Heart left ventricle (tissue), 16 donors: ENCODE measurements at places on chromosomes 16 and 17. TPM values are rescaled to one million over a fixed set of nuclear protein-coding genes. Genes with fewer than 3 reads are reported as not detected.
A peak's percentile ranks its signal among the peaks of the same experiment; 100 is the strongest.

Gene PIK3R5
- total RNA-seq: 2.9 TPM

Gene KRTAP4-4
- total RNA-seq: not detected

Gene SF3B3
- 196 TPM for total RNA-seq

Gene MED31
- total RNA-seq: 13.7 TPM

- H3K4me3 ChIP-seq: no peak overlapping the region
- H3K36me3 ChIP-seq: no peaks in the 10 kb centered on the region
- H3K4me1 ChIP-seq: no peaks in the 10 kb centered on the region
These were observed 87.5 kb upstream of the SOX9 start for GRCh38 chr17:72033334-72033733.

DNA sequence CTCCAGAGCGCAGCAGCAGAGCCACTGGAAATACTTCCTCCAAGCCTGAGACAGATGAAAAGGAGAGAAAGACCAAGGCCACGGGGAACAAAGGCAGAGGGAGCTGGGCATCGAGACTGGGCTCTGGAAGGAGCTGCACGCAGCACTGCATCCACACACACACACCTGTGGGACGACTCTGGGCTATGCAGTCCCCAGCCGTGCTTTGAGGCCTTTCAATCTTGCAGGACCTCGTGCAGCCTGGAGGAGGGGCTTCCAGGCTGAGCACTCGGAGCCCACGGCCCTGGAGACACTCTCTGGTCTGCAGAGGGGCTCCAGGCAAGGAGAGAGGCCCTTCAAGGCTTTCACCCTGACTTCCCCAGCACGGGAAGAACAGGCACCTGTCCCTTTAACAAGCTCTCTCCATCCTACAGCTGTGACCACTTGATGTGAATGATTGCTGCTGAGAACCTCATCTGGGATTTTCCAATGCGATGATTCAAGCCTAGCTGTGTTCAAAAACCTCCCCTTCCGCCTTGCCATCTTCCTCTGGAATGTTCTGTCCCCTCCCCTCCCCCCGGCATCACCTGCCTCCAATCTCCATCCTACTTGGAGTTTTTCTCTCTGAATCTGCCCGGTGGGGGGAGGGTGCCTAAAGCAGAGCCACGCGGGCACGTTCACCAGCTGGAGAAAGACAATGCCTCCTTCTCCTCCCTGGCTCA, 37.5 kb downstream of the RBFOX3 start:
- H3K36me3 ChIP-seq: no peaks in the 10 kb centered on the region
- no peak overlapping the region for H3K4me3 ChIP-seq
- H3K27me3 ChIP-seq: no peaks in the 10 kb centered on the region
- no peaks in the 10 kb centered on the region for H3K4me1 ChIP-seq
- no peak overlapping the region for H3K27ac ChIP-seq
- no peak for DNase-seq

- no peaks in the 10 kb centered on the region for H3K27me3 ChIP-seq
- no peaks in the 10 kb centered on the region for H3K4me1 ChIP-seq
- DNase-seq: no peak
- no peak overlapping the region for H3K27ac ChIP-seq
These were observed 38.0 kb upstream of the MNT start for GRCh38 chr17:2438823-2439222.

DNA sequence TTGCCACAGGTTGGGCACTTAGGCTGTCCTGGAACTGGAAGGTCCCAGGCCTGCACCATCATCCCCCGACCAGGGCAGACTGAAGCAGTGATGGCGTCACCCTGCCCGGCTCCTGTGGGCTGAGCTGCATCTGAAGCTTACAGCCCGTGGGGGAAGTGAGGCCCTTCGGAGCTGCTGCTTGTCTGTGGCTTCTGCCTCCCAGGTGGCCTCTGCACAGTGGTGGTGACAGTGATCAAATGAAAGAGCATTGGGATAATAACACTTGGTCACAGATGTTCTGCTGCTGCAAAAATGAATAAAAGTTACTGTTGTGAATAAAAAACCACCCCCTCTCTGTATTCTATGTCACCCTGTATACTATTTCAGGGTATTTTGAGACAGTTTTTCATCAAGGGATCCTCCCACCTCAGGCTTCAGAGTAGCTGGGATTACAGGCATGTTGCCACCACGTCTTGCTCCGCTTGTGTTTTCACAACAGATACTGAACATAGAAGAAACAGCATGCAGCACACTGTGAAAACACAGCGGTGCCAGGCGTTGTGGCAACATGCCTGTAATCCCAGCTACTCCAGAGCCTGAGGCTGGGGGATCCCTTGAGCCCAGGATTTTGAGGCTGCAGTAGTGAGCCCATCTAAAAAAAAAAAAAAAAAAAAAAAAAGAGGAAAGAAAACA, 165.0 kb downstream of the LGALS9B start:
- DNase-seq: no peak
- H3K27me3 ChIP-seq: no peaks in the 10 kb centered on the region
- H3K4me1 ChIP-seq: no peaks in the 10 kb centered on the region
- no peak overlapping the region for H3K27ac ChIP-seq
- no peak overlapping the region for H3K4me3 ChIP-seq

DNA sequence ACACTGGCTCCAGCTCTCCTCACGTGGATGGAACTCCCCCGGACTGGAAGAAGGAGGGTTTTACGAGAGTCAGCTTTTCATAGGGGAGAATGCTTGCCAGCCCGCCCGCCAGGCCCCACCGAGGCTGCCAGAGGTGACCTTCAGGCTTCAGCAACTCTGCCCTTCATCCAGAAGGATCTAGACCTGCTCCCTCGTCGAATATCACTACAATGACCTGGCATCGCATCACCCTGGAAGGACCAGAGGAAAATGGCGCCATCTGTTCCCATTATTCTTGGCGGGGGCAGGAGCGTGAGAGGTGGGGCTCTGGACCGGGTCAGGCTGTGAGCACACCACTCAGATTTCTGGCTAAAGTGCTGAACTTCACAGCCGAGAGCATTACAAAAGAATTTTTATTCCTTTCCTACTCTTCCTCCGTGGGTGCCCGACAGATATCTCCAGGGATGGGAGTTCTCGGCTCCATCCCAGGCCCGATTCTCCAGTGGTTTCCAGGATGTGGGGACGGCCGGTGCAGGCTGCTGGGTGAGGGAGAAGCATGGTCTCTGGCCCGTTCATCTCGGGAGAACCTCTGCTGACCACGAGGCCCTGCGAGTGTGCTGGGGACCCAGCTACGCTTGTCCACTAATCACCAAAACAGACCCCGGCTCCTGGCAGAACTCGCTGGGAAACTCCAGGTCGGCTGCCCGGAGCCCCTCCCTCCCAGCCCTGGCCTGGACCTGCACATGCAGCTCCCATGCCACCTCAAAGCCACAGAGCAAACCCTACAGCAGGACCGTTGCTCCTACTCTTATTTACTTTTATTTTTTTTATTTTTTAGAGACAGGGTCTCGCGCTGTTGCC, 36.8 kb upstream of the ZNF469 start:
- H3K4me3 ChIP-seq: no peak overlapping the region
- H3K27ac ChIP-seq: no peak overlapping the region
- DNase-seq: peak; percentile 15
- H3K36me3 ChIP-seq: no peaks in the 10 kb centered on the region
- H3K27me3 ChIP-seq: no peaks in the 10 kb centered on the region

DNA sequence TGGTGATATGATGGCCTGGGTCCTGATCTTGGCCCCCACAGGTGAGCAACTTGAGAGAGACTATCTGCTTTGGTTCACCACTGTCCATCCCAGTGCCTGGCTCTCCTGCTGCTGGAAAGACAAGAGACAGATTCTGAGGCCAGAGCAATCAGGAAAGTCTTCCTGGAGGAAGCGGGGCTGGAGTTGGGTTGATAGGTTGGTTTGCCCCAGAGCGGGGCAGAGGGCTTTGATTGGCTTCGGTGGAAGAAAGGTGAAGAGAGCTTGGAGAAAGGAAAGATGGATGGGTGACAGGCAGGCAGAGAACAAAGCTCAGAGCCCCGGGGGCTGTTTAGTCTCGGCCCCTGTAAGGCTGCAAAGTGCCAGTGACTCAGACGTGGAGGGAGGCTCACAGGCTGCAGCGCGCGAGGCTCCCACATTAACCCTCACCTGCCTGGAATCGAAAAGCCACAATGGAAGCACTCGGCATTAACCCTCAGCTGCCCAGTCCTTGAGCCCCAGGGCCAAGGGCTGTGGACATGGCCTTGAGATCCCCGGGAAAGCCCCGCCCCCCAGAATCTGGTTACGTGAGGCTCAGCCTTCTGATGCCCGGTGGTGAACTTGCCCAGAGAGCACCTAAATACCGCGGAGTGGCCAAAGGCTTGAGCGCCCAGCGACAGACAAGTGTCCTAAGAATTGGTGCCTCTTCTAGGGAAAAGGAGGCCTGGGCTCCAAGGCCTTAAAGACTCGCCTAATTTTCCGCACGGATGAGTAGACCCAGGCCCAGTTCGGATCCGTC, 996 bp upstream of the CPNE2 start:
- no peaks in the 10 kb centered on the region for H3K36me3 ChIP-seq
- no peaks in the 10 kb centered on the region for H3K27me3 ChIP-seq
- peak overlapping the region; percentile 90 for H3K27ac ChIP-seq
- H3K4me3 ChIP-seq: peak overlapping the region; percentile 88
- peak; percentile 61 for DNase-seq

DNA sequence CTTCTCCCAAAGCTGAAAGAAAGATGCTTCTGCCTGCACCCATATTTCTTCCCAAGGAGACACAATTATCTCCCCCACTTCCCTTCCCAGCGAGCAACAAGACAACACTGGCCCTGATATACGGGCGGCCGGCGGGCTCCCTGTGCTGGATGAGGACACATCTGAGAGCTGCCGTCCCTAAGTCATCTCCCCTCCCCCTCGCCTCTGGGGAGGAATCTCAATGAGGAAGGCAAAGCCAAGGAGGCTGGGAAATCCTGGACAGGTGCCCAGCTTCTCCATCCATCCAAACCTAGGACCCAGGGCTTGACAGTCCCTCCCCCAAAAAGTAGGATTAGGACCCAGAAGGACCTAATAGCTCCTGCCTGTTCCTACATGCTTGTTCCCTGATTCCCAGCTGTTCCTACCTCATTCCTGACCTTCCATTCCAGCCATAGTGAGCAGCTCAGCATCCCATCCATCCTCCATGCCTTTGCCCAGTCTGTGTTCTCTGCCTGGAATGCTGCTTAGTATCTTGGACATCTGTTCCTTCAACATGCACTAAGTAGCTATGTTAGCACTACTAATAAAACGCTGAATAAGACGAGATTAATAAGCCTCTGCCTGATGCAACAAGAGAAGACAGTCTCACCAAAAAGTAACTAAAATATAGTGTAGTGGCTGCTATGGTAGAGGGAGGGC, 167.9 kb downstream of the CCT6B start:
- H3K4me3 ChIP-seq: no peak overlapping the region
- no peaks in the 10 kb centered on the region for H3K27me3 ChIP-seq
- no peaks in the 10 kb centered on the region for H3K4me1 ChIP-seq
- no peak overlapping the region for H3K27ac ChIP-seq

DNA sequence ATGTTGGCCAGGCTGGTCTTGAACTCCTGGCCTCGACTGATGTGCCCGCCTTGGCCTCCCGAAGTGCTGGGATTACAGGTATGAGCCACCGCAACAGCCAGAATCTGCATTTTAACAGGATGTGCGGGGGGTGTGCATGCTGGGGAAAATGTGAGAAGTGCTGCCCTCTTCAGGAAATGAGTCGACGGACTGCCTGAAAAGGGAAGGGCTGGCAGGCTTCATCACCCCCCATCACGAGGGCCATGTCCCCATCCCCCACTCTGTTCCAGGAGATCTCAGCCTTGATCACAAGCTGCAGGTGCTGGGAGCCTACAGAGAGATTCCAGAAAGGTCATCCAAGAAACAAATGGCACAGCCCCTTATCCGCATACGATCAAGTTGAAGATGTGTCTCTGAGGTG, 195.3 kb upstream of the RPL38 start:
- H3K36me3 ChIP-seq: no peaks in the 10 kb centered on the region
- H3K27me3 ChIP-seq: peaks cover 60% of the 10 kb centered on the region
- no peak overlapping the region for H3K4me3 ChIP-seq
- no peak overlapping the region for H3K27ac ChIP-seq
- no peak for DNase-seq

DNA sequence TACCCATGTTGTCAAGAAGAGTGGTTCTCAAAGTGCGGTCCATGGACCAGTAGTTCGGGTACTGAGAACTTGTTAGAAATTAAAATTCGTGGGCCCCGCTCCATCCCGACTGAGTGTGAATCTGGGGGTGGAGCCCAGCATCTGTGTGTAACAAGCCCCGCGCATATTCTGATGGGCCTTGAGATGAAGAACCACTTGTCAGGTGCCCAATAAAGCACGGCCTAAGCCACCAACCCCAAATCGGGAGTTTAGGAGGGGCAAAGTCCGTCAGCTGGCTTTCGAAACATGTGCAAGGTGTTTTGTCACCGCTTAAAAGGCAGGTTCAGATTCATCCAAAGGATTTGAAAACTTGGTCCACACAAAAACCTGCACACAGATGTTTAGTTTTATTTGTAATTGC, 29.5 kb downstream of the PSMD12 start:
- no peak for DNase-seq
- H3K4me3 ChIP-seq: no peak overlapping the region
- no peaks in the 10 kb centered on the region for H3K4me1 ChIP-seq

DNA sequence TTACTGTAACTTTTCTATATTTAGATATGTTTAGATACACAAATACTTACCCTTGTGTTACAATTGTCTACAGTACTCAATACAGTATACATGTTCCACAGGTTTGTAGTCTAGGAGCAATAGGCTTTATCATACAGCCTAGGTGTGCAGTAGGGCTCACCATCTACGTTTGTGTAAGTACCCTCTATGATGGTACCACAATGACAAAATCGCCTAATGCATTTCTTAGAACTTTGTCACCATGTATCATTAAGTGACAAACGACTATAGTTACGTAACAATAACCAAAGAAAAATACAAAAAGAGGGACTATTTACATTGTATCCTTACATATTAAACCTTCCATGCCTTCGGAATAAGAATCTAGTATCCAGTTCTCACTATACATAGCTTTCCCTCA, 8.0 kb downstream of the STAT5B start:
- no peaks in the 10 kb centered on the region for H3K4me1 ChIP-seq
- DNase-seq: no peak
- H3K36me3 ChIP-seq: no peaks in the 10 kb centered on the region
- no peak overlapping the region for H3K4me3 ChIP-seq
- H3K27ac ChIP-seq: no peak overlapping the region
